ENCODE measurements at places on chromosomes 7 and 10.
A peak's percentile ranks its signal among the peaks of the same experiment; 100 is the strongest.

DNA sequence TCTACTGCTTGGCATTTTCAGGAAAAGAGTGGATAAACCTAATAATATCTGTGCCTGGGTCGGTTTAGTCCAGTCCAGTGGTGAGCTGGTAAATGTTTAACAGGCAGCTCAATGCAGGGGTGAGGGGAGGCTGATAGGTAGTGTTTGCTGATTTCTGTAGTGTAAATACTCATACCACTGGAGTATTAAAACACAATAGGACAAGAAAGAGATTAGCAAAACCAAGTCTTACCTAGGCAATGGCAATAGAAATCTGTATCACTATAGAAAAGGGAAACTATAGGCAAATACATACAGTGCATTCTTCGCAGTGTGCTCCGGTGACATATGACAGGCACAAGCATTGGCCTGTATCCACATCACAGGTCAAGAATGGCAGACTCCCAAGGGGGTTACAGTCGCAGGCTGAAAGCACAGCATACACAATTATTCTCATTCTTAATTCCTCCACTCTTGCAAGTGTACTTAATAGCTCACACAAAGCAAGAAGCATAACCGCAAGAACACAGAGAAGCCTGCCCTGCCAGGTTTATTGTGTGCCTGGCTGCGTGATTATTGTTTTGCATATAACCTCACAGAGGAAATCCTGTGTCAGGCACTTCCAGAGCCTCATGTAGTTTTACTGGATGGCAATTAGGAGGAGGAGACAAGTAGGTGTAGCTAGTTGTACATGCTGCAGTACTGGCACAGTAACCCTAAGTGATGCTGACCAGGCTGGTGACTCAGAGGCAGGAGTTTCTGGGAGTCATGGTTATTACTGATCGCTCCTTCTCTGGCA lies 35.0 kb downstream of the LAMB4 start:
- no peak for DNase-seq

- DNase-seq: no peak
Observed at GRCh38 chr7:4202954-4203353, 479.1 kb upstream of the FOXK1 start.

- peak; percentile 54 for DNase-seq
Observed at GRCh38 chr10:117929327-117930067, 117.2 kb downstream of the RAB11FIP2 start.

- no peak for DNase-seq
Observed at GRCh38 chr10:115604627-115605026, 511.5 kb downstream of the ATRNL1 start.

- DNase-seq: peak; percentile 86
Observed at GRCh38 chr7:123624527-123625183, 23.0 kb downstream of the ASB15 start.

- no peak for DNase-seq
Observed at GRCh38 chr10:17981766-17982380, 30.2 kb downstream of the SLC39A12 start.

- DNase-seq: peak; percentile 31
Observed at GRCh38 chr7:148883266-148884048, 634 bp downstream of the EZH2 start.

All from WTC11 (cell line).